ENCODE measurements at places on chromosomes 6 and 20.

DNA sequence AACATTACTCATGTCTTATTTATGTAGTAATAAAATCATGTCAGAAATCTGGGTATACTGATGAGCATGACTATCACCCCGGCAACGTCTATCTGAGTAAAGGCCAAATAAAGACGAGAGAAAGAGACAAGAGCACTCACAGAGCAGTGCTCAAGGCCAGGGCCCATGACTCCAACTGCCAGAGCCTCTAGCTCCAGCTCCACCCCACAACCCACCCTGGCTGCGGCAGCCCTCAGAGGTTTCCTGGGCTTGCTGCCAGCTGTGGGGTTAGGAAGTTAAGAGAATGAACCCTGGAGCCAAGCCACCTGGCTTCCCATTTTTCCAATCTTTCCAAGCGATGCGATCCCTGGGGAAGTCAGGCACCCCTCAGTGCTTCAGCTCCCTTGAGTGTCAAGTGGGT is 92.0 kb upstream of the PAX1 start:
- peak; percentile 51 for DNase-seq

DNA sequence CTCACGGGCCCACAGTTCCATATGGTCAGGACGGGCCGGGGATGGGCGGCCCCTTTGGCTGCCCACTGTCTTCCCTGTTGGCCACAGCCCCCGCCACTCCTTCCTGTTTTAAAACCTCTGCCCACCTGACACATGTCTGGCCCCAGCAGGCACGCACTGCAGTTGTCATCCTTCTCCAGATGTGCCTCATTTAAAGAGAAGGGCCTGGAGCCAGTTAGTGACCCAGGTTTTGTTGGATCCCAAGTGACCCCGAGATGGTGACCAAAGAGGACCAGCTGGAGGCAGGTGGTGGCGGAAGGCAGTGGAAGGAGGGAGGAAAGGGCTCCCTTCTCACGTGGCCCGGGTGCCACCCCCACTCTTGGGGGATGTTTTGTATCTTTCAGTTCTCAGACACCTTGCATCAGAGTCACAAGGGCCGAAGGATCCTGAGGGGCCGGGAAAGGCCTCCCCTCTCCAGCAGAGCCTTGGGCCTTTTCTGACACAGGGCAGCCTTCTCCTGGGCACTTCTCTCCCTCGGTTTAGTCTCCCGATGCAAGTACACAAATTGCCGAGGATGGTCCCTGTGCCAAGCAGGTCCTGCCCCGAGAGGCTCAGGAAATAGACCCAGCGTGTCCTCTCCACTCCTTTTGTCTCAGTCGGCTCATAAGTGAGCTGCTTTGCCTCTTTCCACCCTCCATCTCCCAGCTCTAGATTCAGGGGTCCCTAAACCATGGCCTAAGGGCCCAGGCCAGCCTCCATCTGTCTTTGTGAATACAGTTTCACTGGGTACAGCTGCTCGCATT is 117.6 kb downstream of the SULF2 start:
- no peak for DNase-seq

GRCh38 chr6:29153083-29153482 is 17.6 kb upstream of the OR2J2 start:
- no peak for DNase-seq

DNA sequence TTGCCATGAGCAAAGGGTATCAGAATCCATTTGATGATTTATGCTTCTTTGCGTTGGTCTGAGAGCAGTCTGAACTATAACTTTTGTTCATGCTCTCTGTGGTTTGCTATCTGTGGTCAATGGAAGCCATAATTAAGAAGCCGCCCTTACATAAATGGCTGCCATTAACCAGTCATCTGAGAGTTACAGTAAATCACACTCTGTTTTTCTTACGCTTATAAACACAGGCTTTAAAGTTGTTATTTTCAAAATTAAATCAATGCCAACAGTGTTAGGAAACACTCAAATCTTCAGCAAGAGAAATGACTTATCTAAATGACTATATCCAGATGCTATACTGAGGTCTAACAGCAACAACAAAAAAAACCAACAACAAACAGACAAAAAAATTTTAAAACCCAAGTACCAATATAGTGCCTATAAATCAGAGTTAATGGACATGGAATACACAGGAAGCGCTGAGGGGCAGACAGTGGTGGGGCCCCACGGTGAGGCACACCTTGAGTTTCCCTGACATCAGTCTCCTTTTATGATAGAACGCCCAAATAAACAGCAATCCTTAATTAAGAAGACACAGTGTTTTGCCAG is 108.0 kb upstream of the C6orf118 start:
- DNase-seq = no peak

GRCh38 chr6:111306104-111306888 is 176.7 kb downstream of the REV3L start:
- no peak for DNase-seq

DNA sequence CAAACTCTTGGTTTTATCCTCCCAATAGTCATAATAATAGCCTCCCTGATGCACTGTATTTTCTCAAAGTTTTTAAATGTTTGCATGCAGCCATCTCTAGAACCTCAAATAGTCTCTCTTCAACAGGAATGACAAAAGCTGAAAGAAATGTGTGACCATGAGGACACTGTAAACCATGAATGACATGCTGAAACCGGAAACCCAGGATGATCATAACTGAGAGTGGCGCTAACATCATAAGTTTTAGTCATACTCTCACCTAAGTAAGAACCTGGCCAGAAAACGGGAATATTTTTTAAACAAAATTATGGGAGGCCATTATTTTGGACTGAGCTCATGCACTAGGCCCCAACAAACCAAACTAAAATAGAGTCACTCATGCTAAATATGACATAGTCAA is 278.4 kb upstream of the STXBP5 start:
- no peak for DNase-seq

DNA sequence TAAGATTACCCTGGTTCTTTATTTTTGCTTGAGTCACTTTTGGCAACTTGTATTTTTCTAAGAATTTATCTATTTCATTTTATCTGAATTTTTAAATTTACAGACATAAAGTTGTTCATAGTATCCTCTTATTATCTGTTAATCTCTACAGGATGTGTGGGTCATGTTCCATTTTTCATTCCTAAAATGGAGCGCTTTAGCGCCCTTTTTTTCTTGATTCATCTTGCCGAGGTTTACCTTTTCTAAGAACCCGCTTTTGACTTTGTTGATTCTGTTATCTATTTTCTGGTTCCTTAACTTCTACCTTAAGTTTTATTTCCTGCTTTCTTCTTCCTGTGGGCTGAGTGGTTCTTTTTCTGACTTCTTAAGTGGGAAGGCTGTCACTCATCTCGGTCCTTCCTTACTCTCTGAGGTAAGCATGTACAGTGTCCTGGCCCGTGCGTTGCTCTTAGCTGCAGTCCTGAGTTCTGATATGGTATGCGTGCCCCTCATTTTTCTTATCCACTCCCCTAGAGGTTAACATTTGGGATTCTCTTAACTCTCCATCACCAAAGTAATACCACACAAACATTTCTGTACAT is 399.8 kb downstream of the CDC5L start:
- DNase-seq = no peak

Measured in myocyte (in vitro differentiated cells).